ENCODE measurements at places on chromosomes 12 and 14.

GRCh38 chr14:37708481-37708880, 113.1 kb downstream of the TTC6 start:
- DNase-seq: no peak

- DNase-seq: no peak
These were observed 131.0 kb upstream of the EEA1 start for GRCh38 chr12:93059925-93060665.

- DNase-seq: no peak
These were observed 209.7 kb upstream of the ATP2B1 start for GRCh38 chr12:89918172-89918846.

DNA sequence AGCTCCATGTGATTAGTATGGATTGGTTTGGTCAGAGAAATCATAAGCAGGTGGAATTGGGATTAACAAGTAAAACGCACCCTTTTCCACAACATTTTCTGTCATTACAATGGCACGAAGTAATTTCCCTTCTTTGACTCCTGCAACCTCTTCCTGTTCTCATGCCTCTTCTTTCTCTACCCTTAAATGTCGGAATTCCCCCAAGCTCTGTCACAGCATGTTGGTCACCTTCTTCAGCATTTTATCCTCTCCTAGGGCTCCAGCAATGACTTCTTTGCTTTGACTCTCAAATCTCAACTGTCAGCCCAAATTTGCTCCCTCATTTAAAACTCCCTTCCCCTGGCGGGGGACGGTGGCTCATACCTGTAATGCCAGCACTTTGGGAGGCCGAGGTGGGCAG, 5.3 kb upstream of the GRIP1 start:
- DNase-seq: no peak

DNA sequence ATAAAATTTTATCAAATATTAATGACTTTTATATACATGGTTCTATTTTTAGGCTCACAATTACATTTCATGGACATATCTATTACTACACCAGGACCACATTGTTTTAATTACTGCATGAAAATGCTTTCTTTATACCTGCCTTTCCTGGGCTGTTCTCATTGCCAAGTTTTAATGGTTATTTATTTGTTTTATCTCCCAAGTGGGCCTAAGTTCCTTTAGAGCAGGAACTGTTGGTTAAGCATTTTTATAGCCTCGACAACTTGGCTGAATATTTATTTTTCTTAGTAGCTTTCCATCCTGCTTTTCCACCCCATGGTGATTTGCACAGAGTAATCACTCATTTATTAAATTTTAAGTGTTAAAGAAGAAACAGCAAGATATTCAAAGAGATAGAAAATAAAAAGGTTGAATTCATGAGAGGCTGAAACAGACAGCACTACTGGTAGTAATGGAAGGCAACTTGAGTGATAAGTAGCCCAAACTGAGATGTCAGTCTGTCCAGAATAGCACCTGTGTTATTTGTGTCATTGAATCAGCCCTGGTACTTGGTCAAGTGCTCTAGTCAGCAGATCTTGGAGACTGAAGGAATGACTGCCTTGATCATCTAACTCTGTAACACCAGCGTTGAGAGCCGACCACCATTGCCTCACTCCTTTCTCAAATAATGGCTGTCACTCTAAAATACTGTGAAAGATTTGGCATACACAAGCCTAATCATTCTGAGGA, 119.1 kb upstream of the EGLN3 start:
- DNase-seq: no peak

- DNase-seq: no peak
These were observed 111.3 kb downstream of the DYRK2 start for GRCh38 chr12:67759829-67760228.

DNA sequence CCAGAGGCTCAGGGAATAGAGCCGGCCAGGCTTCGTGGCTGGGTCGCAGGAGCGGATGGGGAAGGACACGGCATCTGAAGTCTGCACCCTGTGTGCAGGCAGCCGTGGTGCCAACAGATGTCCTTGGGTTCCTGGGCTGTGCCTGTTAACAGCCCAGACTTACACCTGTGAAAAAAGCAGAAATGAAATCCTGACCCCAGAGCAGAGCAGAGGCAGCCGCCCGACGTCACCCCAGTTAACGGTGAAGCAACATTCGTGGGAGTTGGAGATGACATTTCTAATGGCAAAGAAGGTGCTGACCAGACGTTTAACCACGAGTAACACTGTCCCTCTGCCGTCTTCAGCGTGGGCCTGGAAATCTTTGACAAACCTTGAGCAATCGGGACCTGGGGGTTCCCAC, 200.3 kb upstream of the DIO3 start:
- no peak for DNase-seq

- no peak for DNase-seq
These were observed 109.5 kb downstream of the TSPAN9 start for GRCh38 chr12:3186546-3187215.

DNA sequence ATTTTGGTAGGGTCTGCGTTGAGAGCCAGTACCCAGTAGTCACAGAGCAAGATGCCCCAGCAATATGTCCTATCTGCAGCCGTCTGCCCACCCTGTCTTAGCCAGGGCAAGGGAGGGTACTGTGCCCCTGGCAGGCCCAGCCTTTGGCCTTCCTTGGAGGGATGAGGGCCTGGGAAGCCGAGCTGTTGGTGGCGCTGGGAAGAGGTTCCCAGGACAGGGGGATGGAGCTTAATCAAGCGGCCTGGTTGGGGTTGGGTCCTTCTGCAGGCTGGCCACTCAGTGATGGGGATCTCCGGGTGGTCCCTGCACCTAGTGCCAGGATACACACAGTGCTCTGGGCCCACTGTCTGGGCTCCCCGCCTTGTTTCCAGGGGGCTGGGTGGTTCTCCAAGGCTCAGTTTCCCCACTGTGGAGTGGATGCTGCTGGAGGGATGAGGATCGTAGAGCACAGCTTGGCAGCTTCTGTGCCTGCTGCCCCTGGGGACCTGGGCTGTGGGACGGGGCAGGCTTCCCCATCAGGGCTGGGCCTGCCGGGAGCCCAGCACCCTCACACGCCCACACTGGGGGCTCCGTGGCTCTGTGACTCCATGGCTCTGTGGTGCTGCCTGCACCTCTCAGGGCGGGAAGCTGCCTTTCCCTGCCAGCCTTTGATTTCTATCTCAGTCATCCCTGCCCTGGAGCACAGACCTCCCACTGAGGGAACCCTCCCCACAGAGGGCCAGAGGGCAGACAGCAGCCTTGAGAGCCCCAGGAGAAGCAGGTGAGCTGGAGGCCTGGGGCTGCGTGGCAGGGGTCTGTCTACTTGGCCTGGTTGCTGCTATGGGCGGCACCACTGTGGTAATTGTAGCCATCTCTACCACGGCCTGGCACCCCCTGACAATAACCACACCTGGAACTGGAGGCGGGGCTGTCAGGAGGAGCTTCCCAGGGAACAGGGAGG, 357.0 kb downstream of the TMEM121 start:
- DNase-seq: no peak

- no peak for DNase-seq
These were observed 3.3 kb upstream of the RIMBP2 start for GRCh38 chr12:130719263-130719859.

All from hippocampal formation (tissue), 2 donors.